ENCODE measurements at places on chromosomes 1 and 21. TPM values are rescaled to one million over a fixed set of nuclear protein-coding genes. Genes with fewer than 3 reads are reported as not detected.

GRCh38 chr1:179709841-179710329, 33.2 kb upstream of the FAM163A start:
- peak; percentile 99 for ATAC-seq

DNA sequence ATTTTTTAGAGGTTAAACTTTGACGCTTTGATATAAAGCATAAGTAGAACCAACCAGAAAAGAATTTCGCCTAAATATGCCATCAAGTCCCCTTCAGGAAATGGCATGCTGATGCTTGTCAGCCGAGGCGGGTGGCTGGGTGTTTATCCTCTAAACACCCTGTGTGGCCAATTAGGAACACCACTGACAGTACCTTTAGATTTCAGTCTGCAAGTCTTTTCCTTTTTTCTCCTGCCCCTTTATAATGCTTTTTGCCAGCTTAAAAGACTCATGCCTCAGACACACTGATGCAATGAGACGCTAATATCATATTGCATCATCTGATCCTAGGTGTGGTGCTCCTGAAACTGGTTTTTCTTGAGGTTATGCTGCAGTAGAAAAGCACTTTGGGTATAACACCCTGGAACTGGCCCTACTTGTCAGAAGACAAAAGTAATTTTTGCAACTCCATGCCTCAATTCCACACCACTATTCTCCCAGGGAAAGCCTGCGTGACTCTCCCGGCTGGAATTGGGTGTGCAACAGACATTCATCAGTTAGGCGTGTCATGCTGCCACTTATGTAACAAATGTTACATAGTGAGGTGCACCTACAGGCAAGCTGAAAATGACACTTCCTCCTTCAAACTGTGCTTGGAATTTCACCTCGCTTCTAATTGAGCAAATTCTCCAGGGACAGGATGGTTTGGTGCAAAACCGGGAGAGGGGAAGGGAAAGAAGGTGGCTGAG, 2.0 kb upstream of the RCC2 start:
- peak; percentile 21 for ATAC-seq

DNA sequence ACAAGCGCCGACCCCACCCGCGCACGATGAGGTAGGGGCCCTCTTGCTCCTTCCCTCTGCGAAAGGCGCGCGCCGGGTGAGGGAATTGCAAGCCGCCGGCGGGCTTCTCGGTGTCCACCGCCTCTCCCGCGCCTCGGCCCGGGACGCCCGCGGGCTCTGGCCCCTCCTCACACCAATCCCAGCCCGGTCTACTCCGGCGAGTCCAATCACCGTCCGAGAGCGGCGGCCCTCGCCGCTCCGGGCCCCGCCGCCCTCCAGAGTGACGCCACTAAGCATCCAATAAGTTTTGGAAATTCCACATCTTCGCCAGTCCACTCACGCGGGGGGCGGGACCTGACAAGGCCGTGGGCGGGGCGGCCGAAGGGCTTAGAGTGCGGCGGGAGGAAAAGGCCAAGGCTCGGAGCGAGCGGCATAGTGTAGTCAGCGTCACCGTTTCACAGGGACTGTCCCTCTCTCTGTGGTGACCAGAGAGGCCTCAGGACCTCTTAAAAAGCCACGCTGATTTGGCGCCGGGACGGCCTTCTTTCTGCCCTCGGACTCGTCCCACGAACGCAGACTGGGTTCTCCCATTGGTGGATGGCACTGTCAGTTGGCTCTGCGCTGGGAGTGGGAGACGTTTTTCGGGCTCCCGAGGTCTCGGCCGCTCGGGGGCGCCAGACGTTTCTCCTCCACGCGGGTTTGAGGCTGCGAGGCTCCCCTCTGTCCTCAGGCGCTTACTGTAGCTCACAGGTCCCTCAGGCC, at the start of gene TRIM45:
Gene TRIM45, minus strand, starts transcription at position 161 of the 741 bp plus-strand sequence. CDS start 548 bp downstream, outside the sequence.
- ATAC-seq, result peak; percentile 93

GRCh38 chr1:184947497-184948256, 26.6 kb downstream of the NIBAN1 start:
- no peak for ATAC-seq

GRCh38 chr1:182586380-182586779, 2.7 kb downstream of the RNASEL start:
- ATAC-seq, result no peak

DNA sequence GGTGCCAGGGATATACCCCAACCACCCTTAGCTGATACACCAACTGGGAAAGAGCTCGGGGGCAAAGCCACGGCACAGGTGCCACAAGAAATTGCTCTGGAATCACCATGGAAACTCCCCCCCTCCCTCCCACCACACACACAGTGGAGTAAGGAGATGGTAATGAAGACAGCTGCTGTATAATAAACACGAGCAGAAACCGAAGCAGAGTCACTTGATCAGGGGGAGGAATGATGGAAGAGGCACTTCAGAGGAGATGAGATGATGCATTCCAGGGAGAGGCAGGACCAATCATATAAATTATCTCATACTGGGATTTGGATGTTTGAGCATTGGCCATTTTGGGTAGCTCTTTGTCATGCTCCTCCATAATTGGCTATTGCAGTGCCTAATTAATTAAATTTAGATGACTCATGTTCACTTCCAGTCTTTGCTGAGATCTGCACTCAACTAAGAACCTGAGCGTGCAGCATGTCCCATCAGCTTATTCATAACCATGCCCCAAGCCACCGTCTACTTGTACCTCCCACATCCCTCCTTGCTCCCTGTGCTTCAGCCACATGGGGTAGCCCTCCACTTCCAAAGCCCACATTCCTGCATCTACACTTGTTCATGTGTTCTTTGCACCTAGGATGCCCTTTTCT, 189.5 kb downstream of the ZSCAN20 start:
- peak; percentile 84 for ATAC-seq

DNA sequence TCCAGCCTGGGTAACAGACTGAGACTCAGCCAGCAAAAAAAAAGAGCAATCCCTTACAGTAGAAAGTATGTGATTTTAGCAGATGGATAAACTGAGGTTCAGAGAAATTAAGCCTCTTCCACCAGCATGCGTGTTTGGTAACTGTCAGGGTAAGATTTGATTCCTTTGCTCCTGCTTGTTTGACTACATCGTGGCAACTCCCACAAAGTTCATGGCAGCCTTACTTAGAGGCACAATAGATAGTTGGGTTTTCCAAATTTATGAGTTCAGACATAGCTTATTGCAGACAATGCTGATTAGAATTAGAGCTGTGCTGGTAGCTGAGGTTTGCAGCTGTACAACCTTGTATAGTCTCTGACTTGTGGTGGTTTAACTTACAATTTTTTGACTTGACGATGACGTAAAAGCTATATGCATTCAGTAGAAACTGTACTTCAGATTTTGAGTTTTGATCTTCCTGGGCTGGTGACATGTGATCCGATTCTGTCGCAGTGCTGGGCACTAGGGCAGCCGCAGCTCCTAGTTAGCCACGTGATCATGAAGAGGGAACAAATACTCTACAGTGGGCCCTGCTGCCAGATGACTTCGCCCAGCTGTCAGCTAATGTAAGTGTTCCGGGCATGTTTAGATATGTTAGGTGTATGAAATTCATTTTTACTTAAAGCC, 167.8 kb downstream of the DHRS3 start:
- no peak for ATAC-seq

GRCh38 chr1:10812387-10812915, 16.0 kb upstream of the CASZ1 start:
- no peak for ATAC-seq

DNA sequence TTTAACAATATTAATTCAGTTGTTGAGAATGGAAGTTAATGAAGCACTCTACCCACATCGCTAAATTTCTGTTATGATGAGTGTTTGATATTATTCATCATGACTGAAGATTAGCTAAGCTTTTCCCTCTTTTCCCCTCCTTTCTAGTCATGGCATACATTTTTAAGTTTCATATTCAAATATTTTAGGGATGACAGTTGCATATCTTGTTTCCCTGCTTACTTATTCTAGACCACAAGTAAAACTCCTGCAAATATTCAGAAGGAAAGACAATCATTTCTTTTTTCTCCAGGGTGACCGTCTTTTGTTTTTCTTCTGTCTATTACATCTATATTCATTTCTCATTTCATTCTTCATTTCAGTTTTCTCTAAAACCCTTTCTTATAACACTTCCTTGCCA, 906.0 kb downstream of the ADGRL2 start:
- ATAC-seq, result no peak

GRCh38 chr1:34780528-34780927, 486 bp upstream of the GJB3 start:
- no peak for ATAC-seq

DNA sequence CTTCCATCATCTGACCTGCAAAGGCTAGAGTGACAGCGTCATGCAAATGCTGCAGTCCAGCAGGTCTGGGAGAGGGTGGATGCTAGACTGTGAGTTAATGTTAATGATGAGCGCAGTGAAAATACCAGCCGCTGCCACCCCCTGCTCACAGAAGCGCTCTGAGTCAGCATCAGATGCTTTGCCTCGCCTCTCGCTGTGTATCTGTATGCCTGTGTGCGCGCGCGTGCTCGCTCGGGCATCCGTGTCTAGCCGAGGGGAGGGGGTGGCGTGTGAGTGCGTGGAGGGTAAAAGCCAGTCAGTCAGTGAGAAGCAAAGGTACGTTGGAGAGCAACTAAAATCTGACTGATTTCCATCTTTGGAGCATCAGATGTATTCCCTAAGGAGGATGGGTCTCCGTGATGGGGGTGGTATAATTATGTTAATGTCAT, 858.7 kb downstream of the USP25 start:
- ATAC-seq, result peak; percentile 97

- ATAC-seq, result no peak
Measured at GRCh38 chr1:22553104-22553880, 10.0 kb upstream of the EPHA8 start.

DNA sequence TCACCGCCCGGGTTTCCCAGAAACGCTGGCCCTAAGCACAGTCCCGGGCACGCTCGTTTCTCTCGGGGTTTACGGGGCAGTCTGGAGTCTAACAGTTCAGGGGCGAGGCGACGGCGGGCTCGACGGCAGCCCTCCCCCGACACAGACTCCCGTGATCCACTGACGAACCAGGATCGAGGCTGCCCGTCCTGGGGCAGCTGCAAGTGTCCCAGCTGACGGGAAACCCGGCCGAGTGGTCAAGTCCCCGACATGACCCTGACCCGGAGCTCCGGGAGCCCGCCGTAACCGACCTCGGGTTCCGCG, 494 bp downstream of the UBE2J2 start:
- ATAC-seq, result no peak

DNA sequence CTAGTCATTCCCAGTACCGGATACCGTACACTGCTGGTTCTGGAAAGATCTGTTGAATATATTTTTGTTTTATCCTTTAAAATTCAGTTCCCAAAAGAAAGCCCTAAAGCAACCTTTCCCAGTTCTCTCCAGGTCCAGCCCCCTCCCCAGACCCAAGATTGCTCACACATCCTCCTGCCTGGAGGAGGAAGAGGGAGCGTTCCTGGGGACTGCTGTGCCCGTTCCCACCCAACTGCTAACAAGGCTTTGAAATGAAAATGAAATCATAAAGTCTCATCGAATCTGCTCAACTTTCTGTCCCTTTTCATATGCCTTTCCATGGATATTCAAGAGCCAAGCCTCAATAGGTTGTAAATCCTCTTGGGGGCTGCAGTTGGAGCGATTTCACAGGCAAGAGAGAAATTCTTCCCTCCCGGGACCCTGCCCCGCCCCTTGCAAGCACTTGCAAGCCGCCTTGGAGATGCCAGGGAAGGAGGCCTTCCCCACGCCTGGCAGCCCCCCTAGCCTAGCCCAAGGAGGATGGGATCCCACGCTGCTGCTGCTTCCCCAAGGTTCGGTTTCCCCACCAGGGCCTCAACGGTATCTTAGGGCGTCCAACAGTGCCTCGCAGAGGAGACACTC, 113.2 kb upstream of the CACHD1 start:
- no peak for ATAC-seq

- ATAC-seq, result peak; percentile 11
Measured at GRCh38 chr1:145979746-145980456, 15.4 kb downstream of the POLR3GL start.

DNA sequence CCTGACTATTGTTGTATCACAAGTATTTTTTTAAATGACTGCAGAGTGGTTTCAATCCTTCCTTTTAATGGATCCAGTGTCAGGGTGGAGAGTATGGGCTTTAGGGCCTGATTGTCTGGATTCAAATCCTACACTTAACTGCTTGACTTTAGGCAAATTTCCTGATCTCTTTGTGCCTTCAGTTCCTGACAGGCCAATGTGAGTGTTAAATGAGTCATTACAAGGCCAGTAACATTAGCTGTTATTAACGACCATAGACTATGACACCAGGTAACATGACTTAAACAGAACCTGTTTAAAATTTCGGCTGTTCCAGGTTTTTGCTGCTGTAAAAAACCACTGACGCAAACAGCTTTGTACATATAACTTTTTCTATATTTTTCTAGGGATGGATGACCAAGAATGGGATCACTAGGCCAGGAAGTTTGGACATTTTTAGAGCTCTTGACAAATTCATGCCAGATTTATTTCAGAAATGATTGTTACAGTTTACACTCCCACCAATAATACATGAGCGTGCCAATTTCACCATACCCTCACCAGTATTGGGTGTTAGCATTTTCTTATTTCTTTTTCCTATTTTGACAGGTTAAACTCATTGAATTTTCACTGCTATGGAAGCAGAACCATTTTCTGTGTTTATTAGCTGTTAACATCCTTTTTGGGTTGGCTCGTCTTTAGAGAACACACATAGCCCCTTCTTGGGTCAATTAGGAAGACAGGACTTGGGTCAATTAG, 11.3 kb downstream of the ZNF362 start:
- ATAC-seq, result no peak

DNA sequence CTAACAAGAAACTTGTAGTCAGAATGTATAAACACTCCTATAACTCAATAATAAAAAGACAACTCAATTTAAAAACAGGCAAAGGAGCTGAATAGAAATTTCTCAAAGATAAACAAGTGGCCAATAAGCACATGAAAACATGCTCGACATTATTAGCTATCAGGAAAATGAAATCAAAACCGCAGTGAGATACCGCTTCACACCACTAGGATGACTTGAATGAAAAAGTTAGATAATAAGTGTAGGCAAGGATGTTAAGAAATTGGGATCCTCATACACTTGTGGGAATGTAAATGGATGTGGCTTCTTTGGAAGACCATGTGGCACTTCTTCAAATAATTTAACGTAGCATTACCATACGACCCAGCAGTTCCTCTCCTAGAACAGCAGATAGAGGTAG, 8.9 kb downstream of the RALGPS2 start:
- ATAC-seq, result no peak

DNA sequence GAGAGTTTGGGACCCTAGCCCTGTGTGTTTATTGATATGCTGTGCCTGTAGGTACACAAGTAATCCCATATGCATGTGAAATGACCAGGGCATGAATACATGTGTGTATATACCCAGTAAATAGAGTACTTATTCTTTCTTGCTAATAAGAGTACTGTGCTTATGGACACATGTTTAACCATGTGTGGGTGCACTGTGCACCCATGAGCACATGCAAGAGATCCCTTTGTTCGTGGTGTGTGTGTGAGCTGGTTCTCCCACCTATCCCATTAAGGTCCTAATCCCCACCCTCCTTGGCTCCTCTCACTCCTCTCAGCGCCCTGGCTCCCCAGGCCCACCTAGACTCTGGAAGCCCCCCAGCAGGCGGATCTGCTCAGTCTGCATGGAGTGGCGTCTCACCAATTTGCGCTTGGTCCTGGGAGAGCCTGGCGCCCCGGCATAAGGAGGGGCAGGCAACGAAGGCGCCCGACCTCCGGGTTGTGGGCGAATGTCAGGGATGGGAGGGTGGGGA, 2.2 kb upstream of the LIX1L start:
- no peak for ATAC-seq

GRCh38 chr1:156245451-156246232, 2.2 kb downstream of the PAQR6 start:
- ATAC-seq, result no peak

GRCh38 chr21:28282833-28283232, 709.8 kb downstream of the LTN1 start:
- ATAC-seq, result no peak

- no peak for ATAC-seq
Measured at GRCh38 chr1:85146972-85147359, 53.9 kb downstream of the SYDE2 start.

SPATA1 gene
- total RNA-seq, result not detected

S100A3 gene
- total RNA-seq, result 1.3 TPM

SUSD4 gene
- 18.2 TPM for total RNA-seq

Measured in motor neuron (in vitro differentiated cells).